ENCODE measurements at places on chromosomes 11 and 22.

GRCh38 chr22:31838917-31839316, 85.1 kb downstream of the DEPDC5 start:
- no peak for DNase-seq

- peak; percentile 80 for DNase-seq
Observed at GRCh38 chr11:71452199-71453036, 585 bp upstream of the NADSYN1 start.

DNA sequence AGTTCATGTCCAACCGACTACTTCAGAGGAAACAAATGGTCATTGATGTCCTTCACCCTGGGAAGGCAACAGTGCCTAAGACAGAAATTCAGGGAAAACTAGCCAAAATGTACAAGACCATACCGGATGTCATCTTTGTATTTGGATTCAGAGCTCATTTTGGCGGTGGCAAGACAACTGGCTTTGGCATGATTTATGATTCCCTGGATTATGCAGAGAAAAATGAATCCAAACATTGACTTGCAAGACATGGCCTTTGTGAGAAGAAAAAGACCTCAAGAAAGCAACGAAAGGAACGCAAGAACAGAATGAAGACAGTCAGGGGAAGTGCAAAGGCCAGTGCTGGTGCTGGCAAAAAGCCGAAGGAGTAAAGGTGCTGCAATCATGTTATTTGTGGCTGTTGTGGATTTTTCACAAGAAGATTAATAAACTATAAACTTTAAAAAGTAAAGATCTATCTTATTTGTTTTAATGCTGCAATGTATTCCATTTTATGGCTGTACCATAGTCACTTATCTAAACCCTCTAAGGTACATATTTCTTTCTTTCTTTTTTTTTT, 20.1 kb upstream of the HIPK3 start:
- DNase-seq, result no peak

DNA sequence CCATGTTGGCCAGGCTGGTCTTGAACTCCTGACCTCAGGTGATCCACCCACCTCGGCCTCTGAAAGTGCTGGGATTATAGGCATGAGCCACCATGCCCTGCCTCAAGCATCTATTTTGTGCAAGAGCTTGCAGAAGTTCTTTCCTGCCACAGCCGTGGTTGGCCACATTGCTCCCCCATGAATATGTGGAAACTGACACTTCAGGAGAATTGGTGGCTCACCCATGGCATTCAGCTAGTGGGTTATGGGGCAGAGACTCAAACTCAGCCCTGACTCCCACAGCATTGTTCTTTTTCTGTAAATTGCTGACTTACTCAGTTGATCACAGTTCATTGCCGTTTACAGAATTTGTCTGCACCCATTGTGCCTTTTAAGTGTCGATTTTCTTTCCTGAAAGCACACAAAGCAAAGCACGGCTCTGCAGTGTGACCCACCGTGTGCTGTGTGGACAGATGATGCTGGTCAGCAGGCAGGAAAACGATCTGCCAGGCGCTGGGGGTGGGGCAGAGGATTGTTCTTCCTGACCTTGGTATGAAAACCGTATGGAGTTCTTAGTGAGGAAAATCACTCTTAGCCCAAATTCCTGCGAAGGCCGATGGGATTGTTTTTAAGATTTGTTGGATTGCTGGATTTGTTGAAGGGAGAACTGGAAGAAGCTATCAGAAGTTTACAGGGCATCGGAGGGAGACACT, 115.6 kb downstream of the PTPRJ start:
- no peak for DNase-seq

DNA sequence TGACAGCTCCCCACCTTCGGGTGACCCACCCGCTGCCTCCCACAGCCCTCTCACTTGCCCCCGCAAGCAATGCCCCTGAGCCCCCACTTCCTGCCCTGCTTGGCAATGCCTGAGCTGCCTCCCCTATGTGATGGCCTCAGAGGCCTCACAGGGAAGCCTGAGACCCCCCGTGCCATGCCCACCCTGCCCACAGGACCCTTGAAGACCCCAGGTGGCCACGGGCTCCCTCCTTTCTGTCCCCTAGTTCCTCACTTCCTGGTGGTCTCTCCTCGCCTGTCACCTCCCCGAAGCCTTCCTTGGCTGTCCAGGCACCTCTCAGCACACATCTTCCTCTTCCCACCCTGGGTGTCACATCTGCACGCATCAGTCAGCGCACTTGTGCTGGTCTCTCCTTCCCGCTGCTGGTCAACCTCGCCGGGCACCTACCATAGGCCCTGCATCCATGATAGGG, 90.5 kb downstream of the BRD1 start:
- DNase-seq, result no peak

- no peak for DNase-seq
Observed at GRCh38 chr11:94281324-94281723, 23.1 kb upstream of the IZUMO1R start.

- DNase-seq, result no peak
Observed at GRCh38 chr11:114242032-114242431, 54.2 kb upstream of the NNMT start.

GRCh38 chr22:23466351-23466750, 113.7 kb downstream of the IGLL1 start:
- no peak for DNase-seq

- no peak for DNase-seq
Observed at GRCh38 chr22:23278883-23279675, 98.8 kb downstream of the BCR start.

DNA sequence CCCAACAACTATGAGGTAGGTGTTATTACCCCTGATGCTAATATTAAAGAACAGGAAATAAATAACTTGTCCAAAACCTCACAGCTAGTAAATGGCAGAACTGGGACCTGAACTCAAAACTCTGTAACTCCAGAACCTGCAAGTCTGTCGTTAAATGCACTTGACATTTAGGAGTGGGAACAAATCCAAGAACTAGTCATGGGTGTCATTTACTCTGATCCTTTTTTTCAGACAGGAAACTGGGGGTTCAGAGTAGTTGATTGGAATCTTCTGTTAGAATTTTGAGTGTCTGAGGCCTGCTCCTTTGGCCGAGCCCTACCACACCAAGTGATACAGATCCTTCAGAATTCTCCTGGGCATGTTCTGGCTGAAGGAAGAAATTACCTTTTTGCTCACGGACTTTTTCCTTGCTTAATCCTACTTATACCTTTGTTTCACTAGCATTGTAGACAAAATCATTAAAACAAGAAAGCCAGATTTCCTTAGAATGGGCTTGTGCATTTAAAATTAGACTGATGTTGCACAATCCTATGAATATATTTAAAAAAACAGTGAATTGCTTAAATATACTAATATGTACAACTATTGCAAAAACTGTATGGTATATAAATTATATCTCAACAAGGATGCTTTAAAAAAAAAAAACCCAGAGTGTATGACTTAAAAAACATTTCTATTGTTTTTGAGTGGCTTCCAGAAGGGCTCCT, 1.4 kb upstream of the YAP1 start:
- DNase-seq, result no peak

DNA sequence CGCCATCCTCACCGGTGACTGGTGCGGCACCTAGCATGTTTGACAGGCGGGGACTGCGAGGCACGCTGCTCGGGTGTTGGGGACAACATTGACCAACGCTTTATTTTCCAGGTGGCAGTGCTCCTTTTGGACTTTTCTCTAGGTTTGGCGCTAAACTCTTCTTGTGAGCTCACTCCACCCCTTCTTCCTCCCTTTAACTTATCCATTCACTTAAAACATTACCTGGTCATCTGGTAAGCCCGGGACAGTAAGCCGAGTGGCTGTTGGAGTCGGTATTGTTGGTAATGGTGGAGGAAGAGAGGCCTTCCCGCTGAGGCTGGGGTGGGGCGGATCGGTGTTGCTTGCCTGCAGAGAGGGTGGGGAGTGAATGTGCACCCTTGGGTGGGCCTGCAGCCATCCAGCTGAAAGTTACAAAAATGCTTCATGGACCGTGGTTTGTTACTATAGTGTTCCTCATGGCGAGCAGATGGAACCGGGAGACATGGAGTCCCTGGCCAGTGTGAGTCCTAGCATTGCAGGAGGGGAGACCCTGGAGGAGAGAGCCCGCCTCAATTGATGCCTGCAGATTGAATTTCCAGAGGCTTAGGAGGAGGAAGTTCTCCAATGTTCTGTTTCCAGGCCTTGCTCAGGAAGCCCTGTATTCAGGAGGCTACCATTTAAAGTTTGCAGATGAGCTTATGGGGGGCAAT, 1.1 kb downstream of the NEAT1 start:
- DNase-seq, result no peak

DNA sequence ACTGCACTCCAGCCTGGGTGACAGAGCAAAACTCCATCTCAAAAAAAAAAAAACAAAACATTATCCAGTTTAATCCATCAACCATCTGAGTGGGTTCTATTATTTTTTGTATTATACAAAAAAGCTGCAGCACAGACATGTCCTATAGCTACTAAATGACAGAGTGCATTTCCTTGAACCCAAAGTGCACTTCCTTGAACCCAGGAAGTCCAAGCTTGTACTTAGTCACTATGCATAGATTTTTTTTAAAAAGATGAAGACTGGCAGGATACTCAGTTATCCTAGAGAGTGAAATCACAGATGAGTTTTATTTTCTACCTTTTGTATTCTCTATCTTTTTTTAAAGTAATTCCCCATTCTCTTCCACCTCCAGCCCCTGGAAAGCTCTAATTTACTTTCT, 8.0 kb upstream of the RRAS2 start:
- no peak for DNase-seq

GRCh38 chr11:12019337-12019736, 10.9 kb upstream of the DKK3 start:
- DNase-seq, result no peak

- no peak for DNase-seq
Observed at GRCh38 chr22:44390613-44390970, 77.8 kb upstream of the SHISAL1 start.

GRCh38 chr11:111938687-111939160, 1.6 kb downstream of the DIXDC1 start:
- DNase-seq, result no peak

- no peak for DNase-seq
Observed at GRCh38 chr22:23230348-23231068, 50.2 kb downstream of the BCR start.

DNA sequence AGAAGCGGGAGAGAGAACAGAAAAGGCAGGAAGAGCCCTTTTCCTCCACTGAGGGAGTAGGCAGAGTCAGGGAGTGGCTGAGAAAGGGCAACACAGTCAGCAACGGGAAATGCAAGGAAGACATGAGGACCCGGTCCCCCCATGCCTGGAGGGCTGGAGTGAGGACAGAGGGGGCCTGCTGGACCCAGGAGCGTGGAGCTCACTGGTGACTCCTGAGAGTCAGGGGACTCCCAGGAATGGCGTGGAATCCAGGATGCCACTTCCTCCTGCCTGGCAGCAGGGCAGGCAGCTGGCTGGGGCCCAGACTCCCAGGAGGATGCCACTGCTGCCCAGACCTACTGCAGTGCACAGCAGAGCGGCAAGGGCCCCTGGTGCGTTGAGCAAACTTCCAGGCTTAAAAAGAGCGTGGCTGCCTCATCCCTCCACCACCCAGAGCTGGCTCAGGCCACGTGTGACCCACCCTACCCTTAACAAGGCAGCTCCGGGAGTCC, 11.3 kb downstream of the C11orf21 start:
- DNase-seq, result no peak

DNA sequence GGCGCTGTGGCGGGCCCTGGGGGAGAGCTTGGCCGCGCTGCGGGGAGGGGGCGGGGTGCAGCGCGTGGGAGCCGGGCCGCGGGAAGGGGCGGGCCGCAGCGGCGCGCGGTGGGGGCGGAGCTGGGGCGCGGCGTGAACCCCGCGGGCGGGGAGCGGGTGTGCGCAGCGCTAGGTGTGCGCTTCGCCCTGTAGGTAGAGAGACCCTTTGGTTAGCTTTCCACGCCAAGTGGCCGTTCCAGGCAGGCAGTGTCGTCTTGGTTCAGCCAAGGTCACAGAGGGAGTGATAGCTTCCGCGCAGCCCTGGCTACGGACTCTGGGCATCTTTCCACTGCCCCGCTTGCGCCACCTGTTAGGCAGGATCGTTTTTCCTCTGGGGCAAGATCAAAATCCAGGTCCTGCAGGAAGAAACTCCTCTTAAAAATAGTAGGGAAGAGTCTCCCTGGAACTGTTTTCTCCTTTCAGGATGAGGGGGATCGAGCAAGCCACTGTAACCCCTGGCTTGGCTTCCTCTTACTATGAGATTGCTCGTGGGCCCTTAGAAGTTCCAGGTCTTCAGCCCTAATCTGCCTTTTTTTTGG, 434 bp downstream of the BANF1 start:
- DNase-seq, result no peak

DNA sequence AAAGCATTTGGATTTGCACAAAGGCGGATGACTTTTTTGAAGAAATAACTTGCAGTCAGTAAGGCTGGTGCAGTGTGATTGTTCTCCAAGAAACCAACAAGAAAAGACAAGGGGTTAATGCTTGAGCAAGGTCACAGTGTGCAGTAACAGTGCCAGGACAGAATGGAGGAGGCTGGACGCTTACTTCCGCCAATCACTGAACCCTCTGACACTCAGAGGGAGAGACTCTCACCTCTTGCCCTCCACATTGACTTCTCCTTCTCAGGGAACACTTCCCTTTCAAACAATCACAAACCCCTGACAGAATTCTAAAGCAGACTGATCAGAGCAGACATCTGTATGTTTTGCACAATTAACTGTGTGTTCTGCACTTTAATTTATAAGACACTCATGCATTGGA, 228.4 kb downstream of the BLID start:
- no peak for DNase-seq

DNA sequence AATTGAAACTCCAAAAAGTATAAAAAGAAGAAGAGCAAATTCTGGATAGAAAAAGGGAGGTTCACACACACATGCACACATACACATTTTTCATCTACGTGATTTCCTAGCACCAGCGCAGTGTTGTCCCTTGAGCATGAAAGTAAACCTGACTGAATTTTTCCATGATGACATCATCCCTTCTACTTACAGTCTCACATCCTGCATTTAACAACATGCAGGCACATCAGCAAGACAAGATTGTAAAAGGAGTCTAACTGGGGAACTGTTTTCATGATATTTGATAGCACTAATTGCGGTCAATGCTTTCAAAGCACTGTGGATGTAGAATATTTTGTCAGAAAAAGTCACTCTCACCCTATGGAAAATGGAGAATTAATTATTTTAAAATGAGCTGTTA, 36.6 kb downstream of the GAS2 start:
- peak; percentile 6 for DNase-seq

DNA sequence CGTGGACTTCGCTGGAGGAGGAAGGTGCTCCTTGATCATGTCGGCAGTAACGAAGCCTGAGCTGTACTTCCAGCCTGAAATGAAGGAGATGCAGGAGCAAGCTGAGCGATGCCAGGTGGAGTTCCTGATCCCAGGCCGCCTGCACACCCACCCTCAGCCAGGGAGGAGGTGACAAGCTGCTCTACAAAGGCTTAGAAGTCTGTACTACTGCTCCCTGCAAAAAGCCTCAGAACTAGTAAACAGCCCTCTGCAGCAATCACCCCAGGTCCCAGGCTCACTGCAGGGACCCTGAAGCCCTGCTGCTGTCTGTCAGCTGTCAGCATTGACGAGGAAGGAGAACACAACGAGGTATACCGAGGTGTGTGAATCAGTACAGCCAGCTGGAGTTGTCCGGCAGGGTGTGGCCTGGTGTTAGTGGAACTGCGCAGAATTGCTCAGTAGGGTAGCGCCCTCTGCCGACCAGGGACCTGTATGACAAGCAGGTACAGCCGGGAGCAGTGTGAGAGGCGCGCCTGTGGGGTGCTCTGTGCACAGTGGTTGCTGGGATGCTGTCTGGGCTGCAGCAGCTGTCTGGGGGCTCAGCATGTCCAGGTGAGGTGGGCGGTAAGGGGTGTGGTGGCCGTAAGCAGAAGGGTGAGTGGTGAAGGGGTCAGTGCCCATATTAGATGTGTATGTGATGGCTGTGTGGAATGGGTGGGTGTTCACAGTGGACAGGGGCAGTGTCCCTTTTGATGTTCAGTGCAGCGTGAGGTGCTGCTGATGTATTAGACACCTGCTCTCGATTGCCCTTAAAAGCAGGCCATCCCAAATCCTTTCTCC, 7.6 kb downstream of the CYB5R2 start:
- peak; percentile 61 for DNase-seq

Measured in CD4-positive, CD25-positive, alpha-beta regulatory T cell (primary cell).